Caki2 (cell line): ENCODE measurements at places on chromosomes 4 and X.

DNA sequence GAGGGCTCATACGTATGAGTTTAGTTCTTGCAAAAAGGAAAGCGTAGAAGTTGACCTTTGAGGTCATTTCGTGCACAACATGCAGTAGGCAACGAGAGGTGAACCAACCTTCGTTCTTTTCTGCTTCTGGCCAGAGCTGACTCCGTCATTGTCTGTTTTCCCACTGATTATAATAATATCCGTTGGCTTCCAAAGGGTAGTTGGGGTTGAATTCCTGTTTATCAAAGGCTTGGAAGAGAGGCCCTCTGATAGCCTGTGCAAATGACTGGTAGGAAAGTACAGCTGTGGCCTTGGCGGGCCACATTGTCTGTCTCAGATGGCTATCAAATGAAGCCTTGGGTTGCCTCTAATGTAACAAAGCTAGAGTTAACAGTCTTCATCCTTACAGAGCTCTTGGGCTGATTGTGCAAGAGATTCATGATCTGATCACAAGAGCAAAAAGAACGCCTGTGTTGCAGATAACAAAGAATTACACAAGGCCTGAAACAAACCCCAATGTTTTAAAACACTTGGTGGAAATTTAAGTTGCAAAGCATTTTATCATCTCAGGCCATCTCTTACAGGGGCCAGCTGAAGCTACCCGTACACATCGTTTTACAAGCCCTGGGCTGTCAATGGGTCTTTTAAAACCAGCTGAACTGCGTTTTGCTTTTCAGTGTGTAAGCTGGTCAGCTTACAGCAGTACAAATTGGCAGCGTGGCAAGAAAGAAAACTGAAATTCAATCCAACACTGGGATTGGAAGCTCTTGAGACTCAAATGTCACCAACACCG, 46.1 kb upstream of the FAM9C start:
- no peak for DNase-seq

GRCh38 chr4:118158763-118159375, 124.6 kb downstream of the NDST3 start:
- no peak for DNase-seq

GRCh38 chr4:79679859-79680258, 271.8 kb upstream of the GK2 start:
- no peak for DNase-seq

DNA sequence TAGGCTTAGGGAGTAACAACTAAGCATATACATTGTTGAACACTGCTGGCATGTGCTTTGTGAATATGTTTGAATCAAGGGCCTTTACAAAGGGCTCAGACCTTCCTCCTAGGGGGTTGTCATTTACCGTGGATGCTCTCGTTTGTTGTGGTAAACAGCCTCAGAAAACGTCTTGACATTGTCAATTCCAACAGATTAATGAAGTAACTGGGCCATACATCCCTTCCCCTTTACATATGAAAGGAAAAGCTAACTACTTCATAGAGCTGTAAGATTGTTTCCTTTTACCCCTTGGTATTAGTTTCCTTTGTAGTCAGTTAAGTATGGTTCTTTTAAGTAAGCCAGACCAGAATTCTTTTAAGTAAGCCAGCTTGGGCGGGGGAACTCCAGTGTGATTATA, 42.9 kb downstream of the FAT4 start:
- DNase-seq: no peak

GRCh38 chrX:54807524-54808108, at the start of gene MAGED2:
TSS of gene MAGED2 (plus strand) at chrX:54807745. CDS start at chrX:54809332, 1,587 bp downstream.
- DNase-seq: peak; percentile 6

DNA sequence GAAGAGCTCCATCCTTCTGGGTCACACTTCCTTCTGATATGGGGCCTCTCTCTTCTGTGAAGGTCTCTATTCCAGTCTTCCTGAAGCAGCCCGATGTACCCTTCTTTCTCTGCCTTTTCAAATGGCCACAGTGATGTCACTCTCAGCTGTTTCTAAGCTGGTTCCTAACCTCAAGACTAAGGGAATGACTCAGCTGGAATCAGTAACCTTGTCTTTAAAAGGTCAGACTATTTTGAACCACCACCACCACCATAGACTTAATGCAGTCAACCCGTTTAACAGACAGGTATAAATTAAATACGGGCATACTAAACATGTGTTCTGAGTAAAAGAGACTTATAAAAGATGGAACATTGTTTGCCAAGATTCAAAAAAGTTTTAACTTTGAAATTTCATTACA, 121.0 kb downstream of the PPA2 start:
- DNase-seq: no peak

- DNase-seq: no peak
These were observed 504.5 kb upstream of the FRG1 start for GRCh38 chr4:189436207-189436606.

- DNase-seq: no peak
These were observed 47.4 kb upstream of the IL21 start for GRCh38 chr4:122668241-122668640.

GRCh38 chr4:42596918-42597317, 60.0 kb downstream of the ATP8A1 start:
- DNase-seq: no peak

DNA sequence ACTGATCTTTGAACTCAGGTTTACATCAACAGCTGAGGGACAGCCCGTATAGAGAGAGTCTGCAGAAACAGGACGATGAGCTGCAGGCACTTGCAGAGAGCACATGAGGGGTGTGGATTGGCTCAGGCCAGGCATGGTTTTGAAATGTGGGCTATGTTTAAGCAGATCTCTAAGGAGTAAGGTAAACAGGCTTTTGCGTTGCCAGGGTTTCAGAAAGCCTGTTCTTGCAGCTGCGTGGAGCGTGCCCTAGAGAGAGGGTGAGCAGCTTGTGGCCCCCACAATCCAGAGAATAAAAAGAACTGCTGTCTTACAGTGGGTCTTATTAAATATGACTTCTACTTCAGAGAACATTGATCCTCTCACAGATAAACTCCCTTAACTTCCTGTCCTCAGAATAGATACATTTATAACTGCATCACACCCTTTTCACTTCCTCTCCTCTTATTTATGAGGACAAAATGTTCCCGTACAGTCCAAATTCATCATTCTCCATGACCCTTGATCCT, 64.1 kb downstream of the TMA16 start:
- no peak for DNase-seq

DNA sequence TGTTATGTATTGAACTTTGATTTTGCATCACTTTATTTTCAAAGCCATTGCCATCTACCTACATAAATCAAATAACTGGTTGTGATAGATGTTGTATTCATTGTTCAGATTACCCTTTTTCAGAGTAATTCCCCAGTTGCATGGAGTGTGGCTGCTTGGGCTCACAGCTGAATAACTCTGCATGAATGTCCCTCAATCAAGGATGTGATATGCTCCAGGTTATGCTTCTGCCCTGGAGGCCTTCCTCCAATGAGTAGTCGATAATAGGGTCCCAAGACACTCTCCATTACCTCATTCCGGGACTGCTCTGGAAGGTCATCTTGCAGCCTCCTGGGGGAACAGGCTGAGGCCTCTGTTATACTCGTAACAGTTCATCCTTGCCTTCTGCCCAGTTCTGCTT, 251.8 kb downstream of the ADGRL3 start:
- DNase-seq: no peak

DNA sequence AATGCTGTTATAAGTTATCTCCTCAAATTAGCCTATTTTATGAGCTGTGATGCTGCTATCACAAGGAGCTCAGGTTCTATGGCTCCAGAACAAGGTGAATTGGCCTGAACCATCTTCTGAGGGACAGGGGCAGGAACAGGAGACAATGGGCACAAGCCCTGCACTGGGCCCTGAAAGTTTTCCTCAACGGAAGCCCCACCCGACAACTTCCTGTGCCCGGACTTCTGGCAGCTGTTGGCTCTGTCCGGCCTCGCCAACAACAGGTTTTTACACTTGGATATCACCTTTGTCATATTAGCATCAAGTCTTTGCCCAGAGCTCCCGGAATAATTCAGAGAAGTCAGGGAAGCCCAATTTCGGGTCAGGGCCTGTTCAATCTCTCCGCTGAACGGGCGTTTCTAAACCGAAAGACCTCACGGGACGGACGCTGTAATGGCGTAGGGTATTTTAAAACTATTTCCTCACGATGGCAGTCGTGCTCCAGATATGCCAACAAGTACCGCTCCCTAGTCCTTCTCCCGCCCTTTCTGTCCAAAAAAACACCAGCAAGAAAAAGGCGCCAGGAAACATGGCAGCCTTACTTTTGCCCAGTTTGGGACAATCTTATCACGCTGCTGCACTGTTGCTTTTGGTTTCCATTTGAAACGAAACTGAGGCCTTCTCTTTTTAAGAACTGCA, 201.0 kb upstream of the STK26 start:
- DNase-seq: no peak

DNA sequence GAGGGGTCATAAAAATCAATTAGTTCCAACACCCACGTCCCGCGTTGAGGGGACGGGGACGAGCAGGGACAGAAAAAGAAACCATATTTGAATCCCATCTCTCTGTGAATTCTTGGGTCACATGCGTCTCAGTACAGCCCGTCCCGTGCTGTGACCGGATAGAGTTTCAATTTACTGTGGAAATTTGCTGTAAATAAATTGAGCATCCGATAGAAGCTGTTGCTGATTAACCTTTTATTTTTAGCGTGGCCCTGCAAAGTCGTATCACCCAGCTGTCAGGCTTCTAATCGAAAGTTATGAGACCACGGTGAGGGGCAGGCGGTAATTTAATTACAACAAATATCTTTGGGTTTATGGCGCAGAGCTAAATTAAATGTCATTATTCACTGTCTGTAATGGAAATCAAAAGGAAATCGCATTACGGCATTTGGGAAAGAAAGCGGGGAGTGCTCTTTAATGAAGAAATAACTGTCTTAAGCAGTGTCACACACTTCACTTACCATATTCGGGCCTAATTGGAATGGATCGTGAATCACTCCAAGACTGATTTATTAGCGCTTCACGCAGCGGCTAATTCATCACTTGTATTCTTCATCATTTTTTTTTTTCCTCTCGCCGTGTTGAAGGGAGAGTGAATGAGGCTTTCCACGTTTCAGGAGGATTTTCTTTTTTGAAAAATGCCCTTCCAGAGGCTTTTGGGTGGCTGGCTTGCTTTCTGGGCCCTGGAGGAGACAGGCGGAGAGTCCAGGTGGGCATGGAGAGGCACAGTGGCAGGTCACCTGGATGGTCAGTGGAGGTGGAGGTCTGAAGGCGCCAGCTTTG, 7.3 kb downstream of the SHOX start:
- DNase-seq: no peak

GRCh38 chr4:157315968-157316367, 95.4 kb downstream of the GRIA2 start:
- no peak for DNase-seq

GRCh38 chrX:39398215-39398962, 597.1 kb downstream of the MID1IP1 start:
- DNase-seq: no peak

- DNase-seq: no peak
These were observed 335.7 kb upstream of the RASGEF1B start for GRCh38 chr4:81807386-81807785.

DNA sequence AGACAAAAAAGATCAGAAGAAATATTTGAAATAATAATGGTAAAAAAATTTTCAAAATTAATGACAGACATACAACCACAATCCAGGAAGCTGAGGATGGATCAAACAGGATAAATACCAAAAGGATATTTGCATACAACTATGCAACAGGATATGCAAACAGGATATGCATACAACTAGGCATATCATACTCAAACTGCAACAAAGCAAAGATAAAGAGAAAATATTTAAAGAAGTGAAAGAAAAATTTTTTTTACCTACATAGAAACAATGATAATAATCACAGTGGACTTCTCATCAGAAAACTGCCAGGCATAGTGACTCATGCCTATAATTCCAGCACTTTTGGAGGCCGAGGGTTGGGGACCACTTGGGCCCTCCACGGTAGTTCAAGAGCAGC, 11.3 kb upstream of the DHX15 start:
- DNase-seq: no peak

GRCh38 chr4:119655111-119655837, 26.7 kb upstream of the PDE5A start:
- no peak for DNase-seq

DNA sequence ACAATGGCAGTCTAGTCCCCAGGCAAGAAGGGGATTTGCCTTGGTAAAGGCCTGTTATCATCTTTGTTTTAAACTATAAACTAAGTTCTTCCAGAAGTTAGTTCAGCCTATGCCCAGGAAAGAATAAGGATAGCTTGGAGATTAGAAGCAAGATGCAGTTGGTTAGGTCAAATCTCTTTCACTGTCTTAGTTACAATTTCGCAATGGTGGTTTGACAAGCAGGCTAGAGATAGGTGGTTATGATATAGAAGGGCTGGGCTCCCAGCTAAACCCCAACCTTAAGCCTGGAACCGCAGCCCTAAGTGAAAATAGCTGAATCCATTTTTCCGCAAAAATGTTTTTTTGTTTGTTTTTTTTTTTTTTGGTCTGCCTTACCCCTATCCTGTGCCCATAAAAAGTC, 41.8 kb upstream of the NEIL3 start:
- no peak for DNase-seq

- DNase-seq: no peak
These were observed 50.0 kb upstream of the CLCN4 start for GRCh38 chrX:10106806-10107205.

DNA sequence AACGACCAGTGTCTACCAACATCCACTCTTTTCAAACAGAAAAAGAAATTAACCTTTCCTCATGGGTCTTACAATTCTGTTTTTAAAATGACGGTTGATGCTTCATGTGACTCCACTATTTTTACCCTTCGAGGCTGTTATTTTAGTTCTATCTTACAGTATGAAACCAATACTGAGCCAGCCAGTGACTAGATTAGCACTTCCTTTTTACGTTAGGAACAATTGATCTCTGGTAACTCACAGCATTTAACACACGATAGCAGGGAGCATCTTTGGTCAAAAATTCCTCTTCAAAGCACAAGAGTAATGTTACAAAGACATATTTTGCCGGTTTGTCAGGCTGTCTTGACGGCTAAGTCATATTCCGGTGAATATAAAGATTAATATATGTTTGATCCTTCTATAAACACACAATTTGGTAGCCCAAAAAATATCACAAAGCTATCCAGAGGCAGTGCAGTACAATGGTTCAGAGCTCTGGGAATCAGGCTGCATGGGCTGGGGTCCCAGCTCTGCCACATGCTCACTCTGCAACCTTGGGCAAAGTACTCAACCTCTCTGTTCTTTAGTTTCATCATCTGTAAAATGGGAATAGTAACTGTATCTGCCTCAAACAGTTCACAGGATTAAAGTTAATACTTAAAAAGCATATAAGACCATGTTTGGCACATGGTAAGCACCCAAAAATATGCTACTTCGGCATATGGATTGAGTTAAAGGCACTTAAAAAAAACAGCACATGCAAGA, 62.9 kb upstream of the TXK start:
- no peak for DNase-seq

- no peak for DNase-seq
These were observed 4.2 kb upstream of the TMEM154 start for GRCh38 chr4:152684007-152684406.

DNA sequence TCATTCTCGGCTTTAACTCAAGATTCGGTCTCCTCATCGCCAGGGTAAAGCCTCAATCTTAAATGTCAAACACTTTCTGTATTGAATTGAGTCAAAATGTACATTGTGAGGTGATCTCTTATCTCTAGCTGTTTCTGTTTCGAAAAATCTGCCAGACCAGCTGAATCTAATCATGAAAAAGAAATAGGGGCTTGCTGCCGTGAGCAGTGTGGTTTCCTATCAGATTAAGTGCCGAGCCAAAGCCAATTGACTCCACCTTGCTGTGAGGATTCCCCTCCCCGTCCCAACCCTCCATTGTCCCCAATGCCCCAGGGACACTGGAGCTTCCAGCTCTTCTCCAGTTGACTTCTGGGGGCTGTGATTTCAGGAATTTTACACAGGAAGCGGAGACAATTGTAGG, 12.5 kb upstream of the CRLF2 start:
- no peak for DNase-seq

GRCh38 chrX:17413228-17413627, 38.2 kb downstream of the NHS start:
- DNase-seq: peak; percentile 83
